ENCODE measurements at places on chromosomes 1 and 21.

DNA sequence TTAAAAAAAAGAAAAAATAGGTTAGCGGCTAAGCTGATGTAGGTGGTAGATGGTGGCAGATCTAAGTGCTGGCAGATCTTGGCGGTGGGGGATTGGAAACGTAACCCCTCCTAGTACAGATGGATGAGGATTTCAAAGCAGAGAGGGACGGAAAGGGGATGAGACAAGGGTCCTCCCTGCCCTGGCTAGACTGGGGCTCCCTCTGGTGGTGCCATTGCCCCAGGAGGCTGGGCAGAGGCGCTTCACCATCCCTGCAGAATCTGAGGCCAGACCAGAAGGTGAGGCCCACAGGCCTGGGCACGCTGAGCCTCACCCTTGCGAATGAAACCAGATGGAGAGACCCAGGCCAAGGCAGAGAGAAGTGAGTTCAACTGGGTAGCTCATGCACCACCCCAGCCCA, 7.0 kb upstream of the PLEKHA6 start:
- no peak for DNase-seq

- DNase-seq, result no peak
Observed at GRCh38 chr1:10155087-10155712, 55.2 kb upstream of the KIF1B start.

DNA sequence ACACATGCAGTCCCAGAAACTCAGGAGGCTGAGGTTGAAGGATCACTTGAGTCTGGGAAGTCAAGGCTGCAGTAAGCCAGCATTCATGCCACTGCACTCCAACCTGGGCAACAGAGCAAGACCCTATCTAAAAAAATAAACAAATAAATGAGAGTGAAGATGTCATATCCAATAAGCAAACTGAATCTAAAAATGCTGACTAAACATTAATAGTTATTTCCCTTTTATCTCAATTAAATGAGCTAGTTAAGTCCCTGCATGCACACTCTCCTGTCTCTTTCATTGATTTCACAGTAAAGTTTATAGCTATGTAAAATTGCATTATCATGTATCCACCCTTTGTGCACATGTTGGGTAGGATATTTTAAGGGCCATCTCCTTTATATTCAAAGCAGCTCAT, 81.1 kb upstream of the L1TD1 start:
- no peak for DNase-seq

DNA sequence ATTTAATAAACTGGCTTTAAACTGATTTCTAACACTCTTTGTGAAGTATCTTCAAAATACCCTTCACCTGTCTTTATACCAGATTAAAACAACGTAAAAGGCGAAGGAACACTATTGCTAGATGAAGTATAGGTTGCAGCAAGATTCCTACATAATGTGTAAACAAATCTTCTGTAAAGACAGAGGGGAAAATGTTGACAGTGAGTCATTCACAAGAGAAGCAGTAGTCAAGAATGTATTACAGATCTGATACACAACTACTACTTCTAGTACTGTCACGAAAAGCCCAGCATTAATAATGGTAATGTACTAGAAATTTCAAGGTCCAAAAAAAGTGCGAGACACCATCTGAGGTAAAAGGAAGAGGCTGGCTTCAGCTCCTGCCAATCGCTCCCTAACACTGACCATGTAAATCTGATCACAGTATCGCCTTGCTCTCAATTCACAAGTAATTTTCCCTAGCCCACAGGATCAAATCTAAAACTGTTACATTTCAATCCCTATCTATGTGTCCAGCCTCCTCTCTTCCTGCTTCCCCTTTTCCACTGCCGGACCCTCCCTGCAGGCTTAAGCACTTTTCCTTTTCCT, 290.4 kb downstream of the AKT3 start:
- no peak for DNase-seq

Data from activated T-cell treated with anti-CD3 and anti-CD28 coated beads, Interleukin-2, amount 50 U/mL, for 1 hour (primary cell).